ENCODE measurements at places on chromosomes 2 and 18.

GRCh38 chr18:3323900-3324299 lies 62.0 kb downstream of the MYL12B start:
- no peak for DNase-seq

- DNase-seq, result no peak
Measured at GRCh38 chr2:133092571-133092970, 422.6 kb upstream of the LYPD1 start.

DNA sequence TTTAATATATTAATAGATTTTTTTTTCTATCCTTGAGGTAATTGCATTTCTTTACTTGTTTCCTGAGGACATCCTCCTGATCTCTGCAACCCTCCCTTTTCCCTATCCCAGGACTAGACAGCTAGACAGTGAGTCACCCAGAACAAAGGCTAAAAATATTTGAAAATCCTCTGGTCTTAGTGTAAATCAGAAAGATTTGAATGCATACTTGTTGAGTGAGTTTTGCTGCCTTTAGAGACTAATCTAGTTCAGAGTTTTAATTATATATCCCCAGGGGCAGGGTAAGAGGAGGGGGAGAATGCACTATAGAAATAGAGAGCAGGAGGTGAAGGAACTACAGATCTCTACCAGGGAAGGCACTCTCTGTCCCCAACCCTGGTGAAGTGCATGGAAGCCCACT lies 202.3 kb upstream of the TCF4 start:
- no peak for DNase-seq

GRCh38 chr2:145587922-145588321 lies 1068.0 kb upstream of the ZEB2 start:
- peak; percentile 13 for DNase-seq

- no peak for DNase-seq
Measured at GRCh38 chr2:85133751-85134254, 611 bp downstream of the TCF7L1 start.

DNA sequence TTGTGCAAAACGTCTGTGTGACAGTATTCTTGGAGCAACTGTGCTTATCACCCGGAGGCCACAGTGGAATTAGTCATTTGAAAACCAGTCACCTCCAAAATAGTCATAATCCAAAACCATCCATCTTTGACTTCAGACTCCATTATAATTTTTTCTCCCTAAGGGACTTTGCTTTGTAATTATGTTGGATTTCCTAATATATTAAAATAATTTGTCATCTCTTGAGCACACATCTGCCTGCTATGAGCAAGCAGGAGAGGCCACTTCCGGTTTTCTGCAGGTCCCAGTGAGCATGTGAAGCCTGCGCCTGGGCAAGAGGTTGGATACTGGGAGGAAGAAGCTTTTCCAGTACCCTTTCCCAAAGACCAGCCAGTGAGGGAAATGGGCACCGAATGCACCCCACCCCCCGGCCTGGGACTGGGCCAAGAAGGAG lies 57.7 kb downstream of the ODC1 start:
- DNase-seq, result no peak

GRCh38 chr2:187075199-187075635 lies 226.2 kb upstream of the ZSWIM2 start:
- no peak for DNase-seq

Measured in hematopoietic multipotent progenitor cell treated with erythropoietin and hydrocortisone succinate and interleukin-3 and kit ligand, for 6 days (in vitro differentiated cells).